NCI-H1105 treated with DMSO at 0.1 percent for 48 hours (cell line): ENCODE measurements at places on chromosomes 2 and 18.

GRCh38 chr18:10270151-10270571 is 184.3 kb upstream of the APCDD1 start:
- no peak for DNase-seq

DNA sequence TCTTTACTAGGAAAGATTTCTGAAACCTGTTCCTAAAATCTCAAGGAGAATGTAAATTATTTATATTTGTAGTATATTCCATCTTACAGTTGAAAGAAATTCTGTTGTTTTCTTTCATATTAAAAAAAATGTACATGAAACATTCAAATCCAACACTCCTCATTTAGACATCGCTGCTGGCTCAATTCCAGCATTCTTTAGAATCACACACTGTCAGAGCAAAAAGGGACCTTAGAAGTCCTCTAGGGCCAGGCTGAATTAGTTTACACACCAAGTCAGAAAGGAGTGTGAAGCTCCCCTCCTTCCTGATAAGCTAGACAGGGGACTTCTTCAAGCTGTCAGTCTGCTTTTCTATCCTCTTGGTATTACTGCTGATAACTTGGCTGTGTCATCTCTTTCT is 158.6 kb upstream of the LTBP1 start:
- no peak for DNase-seq

- DNase-seq = no peak
These were observed 12.5 kb upstream of the WDSUB1 start for GRCh38 chr2:159298967-159299366.

DNA sequence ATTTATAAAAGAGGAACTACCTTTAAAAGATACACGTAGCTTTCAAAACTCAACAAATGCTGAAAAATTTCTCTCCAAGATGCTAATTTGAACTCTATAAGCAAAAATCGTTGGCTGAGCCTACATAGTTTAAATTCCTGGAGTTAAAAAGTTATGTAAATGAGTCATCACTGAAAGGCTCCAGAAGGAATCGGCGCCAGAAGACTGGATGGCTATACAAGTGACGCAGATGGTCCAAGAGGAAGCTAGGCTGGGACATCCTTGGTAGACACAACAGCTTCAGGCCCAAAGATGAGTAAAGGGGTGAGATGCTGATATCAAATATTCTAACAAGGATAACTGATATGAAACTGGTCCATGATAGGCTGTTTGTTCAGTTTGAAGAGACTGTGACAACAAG is 22.8 kb upstream of the DNAH6 start:
- no peak for DNase-seq

GRCh38 chr18:5868218-5868854 is 27.0 kb downstream of the TMEM200C start:
- peak; percentile 33 for DNase-seq

GRCh38 chr2:67842375-67842959 is 220.3 kb downstream of the C1D start:
- no peak for DNase-seq

GRCh38 chr18:6327895-6328620 is 86.7 kb downstream of the L3MBTL4 start:
- DNase-seq = peak; percentile 68

- no peak for DNase-seq
These were observed 282.8 kb downstream of the AGPS start for GRCh38 chr2:177675350-177675821.

- DNase-seq = no peak
These were observed 1308.2 kb upstream of the NRXN1 start for GRCh38 chr2:52340171-52340570.

DNA sequence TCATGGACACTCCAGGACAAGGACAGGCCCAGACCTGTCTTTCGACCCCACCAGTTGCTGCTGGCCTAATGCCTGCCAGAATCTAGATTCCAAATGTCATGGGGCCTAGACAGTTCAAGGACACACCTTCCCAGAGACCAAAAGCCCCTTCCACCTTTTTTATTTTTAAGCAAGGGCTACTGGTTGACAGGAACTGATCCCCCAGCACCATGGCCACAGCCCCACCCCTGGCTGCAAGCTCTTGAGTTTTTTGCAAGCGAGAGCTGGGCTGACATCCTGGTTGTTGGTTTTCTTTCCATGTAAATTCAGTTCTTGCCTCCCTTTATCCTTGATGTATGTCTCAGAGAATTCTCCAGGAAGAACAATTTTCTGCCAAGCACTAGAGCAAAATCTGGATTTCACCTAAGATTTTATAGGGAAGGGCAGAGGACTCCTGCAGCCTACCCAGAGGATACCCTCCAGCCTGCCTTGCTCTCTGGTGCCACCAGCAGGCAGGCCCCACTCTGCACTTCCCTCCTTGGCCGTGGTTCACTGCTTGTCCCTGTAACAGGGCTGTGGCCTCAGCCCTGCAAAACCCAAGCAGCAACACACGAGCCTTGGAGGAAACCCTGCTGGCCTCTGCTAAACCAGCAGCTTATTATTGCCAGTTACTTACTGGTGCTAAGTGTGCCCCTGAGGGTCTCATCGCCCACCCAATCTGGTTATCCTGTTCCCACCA is 97.7 kb downstream of the TWIST2 start:
- DNase-seq = no peak

- no peak for DNase-seq
These were observed 57.6 kb upstream of the CD302 start for GRCh38 chr2:159855557-159856061.

GRCh38 chr18:596288-596881 is 403 bp upstream of the CLUL1 start:
- DNase-seq = peak; percentile 53

DNA sequence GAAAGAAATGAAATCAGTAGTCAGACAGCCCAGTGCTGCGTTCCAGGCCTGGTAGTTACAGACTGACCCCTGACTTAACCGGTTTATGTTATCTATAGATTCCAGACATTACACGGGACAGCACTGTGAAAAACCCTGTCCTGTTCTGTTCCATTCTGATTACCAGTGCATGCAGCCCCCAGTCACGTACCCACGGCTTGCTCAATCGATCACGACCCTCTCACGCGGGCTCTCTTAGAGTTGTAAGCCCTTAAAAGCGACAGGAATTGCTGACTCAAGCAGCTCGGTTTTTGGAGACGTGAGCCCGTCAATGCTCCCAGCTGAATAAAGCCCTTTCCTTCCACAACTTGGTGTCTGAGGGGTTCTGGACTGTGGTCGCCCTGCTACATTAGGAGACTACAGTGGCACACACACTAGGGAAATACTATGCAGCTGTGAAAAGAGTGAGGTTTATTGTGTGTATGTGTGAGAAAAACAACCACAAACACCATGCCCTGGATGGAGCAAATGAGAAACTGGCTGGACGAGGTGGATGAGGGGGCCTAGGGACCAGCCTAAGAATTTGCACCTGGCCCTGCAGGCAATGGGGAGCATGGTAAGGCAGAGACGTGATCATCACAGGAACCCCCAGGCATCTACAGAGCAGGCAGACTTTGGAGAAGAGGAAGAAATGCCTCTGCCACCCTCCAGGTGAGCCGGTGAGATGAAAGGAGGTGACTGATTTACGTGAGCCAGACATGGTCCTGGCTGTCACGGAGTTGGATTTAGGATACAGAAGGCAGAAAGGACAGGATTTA is 49.1 kb upstream of the SEMA4C start:
- DNase-seq = no peak

DNA sequence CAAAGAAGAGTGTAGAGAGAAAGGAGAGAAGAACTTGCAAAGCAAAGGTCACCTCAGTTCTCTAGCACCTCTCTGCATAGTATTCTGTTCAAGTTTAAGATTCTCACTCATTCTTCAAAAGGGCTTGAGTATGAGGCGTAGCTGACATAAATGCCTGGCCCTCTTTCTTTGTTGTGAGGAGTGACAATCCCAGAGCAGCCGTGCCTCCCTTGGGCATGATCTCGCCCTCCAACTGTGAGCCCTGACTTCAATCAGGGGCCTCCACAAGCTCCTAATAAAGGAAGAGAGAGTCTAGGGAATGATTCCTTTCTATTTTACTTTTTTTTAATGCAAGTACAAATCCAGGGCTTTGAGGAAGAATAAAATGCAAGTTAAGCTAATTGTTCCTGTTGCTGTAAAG is 402.7 kb downstream of the LRP1B start:
- no peak for DNase-seq

DNA sequence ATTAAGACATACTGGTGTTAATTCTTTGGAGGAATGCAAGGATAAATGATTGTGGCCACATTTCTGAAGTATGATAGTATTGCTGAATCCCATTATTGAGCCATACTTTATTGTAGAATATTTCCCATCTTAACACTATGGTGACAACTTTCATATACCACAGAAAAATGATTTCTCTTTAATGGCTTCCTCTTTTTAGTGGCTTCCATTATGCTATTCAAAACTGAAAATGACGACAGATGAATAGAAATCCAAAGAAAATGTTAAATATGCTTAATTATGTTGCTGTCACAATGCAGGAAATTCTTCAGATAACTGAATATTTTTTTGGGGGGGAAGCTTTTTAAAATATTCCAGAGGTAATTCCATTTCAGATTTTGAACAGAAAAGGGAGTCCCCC is 88.9 kb upstream of the TMEM200C start:
- DNase-seq = no peak

DNA sequence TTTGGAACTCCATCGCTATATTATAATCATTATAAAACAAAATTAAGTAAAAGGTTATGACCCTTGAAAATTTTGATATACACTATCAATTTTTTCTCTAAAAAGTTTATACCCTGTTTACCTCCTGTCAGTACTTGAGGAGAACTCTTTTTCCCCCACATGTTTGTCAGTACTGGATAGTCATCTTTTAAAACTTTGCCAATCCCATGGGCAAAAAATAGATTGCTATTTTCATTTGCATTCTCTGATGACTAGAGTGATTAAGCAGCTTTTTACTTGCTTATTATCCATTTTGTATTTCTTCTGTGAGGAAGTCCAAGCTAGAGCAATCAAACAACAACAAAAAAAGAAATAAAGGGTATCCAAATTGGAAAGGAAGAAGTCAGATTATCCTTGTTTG is 76.4 kb downstream of the DGKD start:
- DNase-seq = no peak

DNA sequence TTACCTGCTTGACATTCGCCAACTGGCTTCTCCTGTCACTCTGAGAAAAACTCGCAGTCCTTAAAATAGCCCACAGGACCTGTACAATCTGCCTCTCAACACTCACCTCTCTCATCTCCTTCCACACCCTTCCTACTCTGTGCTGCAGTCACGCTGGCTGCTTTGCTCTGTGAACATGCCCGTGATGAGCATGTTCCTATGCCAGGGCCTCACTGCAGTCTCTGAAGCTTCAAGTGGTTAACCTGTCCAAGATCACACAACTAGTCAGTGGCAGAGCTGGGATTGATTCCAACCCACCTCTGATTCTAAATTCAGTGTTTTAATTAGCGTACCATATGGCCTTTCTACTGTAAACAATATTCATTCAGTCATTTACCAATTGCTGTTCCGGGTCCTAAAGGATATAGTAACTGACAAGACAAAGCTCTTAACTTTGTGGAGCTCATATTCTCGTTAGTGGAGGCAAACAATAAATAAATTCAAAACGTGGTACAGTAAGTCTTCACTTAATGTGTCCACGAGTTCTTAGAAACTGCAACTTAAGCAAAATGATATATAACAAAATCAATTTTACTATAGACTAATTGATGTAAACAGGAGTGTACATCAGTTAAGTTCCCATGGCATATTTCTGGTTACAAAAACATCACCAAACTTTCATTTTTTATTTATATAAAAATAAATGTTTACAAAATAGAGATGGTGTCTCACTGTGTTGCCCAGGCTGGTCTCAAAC is 38.9 kb upstream of the FBXO11 start:
- DNase-seq = no peak

GRCh38 chr18:49071778-49072177 is 121.0 kb upstream of the SMAD7 start:
- DNase-seq = no peak

- no peak for DNase-seq
These were observed 31.3 kb upstream of the SNED1 start for GRCh38 chr2:240966906-240967680.
